ENCODE measurements at places on chromosomes 11 and 22.

DNA sequence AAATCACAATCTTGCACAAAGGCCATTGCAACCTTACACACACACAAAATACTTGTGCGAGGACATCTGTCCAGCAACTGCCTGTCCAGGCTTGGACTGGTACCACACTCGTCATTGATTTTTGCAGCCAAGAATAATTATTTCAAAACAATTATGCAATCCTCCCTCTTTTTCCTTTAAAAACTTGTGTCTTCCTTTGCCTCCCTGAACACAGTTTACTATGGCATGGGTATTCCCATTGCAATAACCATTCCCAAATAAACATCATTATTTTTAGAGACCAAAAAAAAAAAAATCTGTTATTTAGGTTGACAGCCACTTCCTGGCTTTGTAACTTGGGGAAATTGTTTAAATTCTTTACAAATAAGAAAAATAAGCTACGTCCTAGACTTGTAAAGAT is 54.0 kb downstream of the C11orf91 start:
- DNase-seq: no peak

- no peak for DNase-seq
These were observed 13.1 kb upstream of the RAB38 start for GRCh38 chr11:88188251-88188931.

DNA sequence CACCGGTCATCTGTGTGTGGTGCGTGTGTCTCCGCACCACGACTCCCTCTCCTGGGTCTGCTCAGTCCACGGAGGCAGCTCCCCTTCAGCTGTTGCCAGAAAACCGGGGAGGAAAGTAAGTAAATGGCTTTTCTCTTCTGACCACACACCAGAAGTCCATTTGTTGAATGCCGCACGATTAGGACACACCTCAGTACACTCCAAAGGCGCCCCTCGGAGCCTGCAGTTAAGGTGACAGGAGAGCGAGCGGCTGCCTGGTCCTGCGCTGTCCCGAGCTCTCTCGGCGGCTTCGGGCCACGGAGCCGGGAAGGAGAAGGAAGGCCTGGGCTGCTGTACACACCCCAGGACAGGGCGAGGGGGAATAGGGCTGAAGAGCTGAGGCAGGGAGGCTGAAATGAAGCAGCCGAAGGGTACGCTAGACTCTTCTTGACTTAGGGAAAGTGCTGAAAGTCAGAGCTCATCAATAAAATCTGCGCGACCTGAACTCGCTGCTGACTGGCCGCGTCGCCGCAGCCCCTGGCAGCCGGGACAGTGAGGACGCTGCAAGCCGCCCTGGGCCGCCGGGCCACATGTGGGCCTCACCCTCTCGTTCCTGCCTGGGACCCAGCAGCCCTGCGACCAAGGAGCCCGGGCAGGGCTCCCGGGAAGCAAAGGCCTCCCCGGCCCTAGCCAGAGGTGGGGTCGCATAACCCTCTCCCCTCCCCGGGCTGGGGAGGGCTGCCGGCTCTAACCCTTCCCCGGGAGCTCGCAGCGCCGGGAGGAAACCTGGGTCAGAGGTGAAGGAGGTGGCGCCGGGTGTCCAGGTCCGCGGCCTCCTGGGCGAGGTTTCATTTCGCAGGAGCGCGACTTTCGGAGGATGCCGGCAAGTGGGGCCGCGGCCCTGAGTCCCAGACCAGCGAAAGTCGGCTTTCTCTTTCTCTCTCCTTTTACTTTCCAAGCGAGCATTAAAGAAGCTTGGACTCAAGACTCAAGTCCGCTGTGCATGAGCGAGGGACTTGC is 1.6 kb upstream of the PAX6 start:
- DNase-seq: no peak

- no peak for DNase-seq
These were observed 36.5 kb upstream of the CELSR1 start for GRCh38 chr22:46573781-46574437.

- DNase-seq: no peak
These were observed 187.0 kb downstream of the DSCAML1 start for GRCh38 chr11:117610045-117610444.

- no peak for DNase-seq
These were observed 1.5 kb downstream of the RPL3 start for GRCh38 chr22:39317775-39318506.

DNA sequence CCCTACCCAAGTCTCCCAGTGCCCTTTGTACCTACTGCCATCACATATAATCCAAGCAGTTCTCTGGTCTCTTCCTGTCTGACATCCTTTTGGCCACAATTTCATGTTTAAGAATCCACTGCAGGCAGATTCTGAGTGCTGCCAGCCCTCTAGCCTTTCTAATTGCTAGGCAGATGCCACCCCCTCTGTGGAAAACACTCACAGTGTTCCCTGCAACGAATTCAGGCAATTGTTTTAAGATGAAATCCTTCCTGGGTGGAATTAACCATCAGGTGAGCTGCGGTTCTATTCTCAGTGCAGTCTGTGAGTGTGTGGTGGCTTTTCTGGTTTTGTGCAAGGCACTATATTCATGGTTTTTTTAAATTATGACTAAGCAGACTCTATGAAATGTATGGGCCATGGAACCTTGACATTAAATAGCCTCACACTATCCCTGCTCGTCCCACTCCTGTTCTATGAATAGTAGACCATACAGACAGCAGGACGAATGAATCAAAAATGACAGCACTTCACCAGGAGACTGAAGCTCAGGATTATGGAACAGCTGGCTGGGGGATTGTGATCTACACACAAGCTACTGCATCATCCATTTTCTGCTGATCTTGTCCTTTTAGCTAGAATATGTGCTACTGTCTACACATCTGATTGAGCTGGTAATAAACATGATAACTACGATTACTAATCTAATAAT is 29.8 kb upstream of the BMAL1 start:
- DNase-seq: no peak

- DNase-seq: no peak
These were observed 24.6 kb upstream of the ACER3 start for GRCh38 chr11:76835928-76836612.

DNA sequence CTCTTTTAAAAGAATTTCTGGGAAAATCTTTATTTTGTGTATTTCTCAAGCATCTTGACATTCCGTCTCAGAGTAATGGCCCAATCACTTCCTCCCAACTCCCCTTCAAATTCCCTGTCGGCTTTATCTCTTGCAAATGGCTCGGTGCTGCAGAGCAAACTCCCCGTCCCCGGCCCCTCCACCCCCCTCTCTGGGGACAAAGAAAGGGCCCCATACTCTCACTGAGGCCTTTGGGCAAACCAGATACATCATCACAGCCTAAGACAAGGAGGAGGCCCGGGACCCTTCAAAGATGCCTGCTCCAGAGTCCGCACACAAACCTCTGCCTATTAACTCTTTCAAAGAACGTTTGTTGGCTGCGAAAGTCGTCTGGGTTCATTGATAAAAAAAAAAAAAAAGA is 3.9 kb upstream of the SMIM38 start:
- DNase-seq: no peak

- no peak for DNase-seq
These were observed 335.0 kb downstream of the C11orf87 start for GRCh38 chr11:109756951-109757350.

Measured in stimulated activated CD4-positive, alpha-beta T cell treated with anti-CD3 and anti-CD28 coated beads, Interleukin-1b, Interleukin-23, amount 100 ng/mL, for 4 hours (primary cell).